ENCODE measurements at places on chromosomes 6 and 20. TPM values are rescaled to one million over a fixed set of nuclear protein-coding genes. Genes with fewer than 3 reads are reported as not detected.
A peak's percentile ranks its signal among the peaks of the same experiment; 100 is the strongest.

- DNase-seq: no peak
Measured at GRCh38 chr6:29216528-29216927, 45.8 kb downstream of the OR2J2 start.

- DNase-seq: peak; percentile 19
Measured at GRCh38 chr20:5863040-5863833, 87.1 kb downstream of the TRMT6 start.

The GNAS-AS1 gene
- total RNA-seq: 1.9 TPM

DNA sequence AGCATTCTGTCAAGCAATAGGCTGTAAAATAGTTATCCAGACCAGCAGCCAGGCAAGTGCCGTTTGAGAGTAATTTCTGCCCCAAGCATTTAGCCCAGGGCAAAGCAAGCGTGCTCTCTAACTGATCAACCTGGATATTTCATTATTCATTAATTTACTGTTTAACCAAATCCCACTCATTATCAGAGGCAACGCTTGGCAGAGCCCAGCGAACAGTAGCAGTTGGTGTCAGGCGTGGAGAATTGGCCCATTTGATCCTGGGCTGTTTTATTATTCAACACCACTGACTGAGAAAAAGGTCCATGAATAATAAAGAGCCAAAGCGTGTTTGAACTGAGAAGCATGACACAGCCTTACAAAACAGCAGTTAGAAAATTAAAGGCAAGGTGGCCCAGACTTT, 35.3 kb downstream of the TFAP2B start:
- no peak for DNase-seq

- peak; percentile 90 for DNase-seq
Measured at GRCh38 chr20:63957004-63957689, 931 bp upstream of the UCKL1 start.

The COL20A1 gene
- 0.09 TPM for total RNA-seq

DNA sequence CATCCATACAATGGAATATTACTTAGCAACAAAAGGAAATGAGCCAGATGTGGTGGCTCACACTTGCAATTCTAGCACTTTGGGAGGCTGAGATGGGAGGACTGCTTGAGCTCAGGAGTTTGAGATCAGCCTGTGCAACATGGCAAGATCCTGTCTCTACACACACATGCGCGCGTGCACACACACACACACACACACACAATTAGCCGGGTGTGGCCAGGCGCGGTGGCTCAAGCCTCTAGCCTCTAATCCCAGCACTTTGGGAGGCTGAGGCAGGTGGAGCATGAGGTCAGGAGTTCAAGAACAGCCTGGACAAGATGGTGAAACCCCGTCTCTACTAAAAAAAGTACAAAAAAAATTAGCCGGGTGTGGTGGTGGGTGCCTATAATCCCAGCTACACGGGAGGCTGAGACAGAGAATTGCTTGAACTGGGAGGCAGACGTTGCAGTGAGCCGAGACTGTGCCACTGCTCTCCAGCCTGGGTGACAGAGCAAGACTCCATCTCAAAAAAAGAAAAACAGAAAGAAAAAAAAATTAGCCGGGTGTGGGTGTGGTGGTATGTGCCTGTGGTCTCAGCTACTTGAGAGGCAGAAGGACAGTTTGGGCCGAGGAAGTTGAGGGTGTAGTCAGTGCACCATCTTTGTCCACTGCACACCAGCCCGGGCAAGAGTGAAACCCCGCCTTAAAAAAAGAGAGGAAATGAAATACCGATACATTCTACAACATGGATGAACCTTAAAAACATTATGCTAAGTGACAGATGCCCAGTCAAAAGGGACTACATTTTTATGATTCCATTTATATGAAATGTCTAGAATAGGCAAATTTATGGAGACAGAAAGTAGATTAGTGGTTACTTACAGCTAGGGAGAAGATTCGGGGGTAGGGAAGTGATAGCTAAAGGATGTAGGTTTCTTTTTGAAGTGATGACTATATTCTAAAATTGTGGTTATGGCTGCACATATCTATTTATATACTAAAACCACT, 52.5 kb downstream of the RBL1 start:
- peak; percentile 45 for DNase-seq

The SLC24A3 gene
- total RNA-seq: not detected

GRCh38 chr6:33875696-33876095, 71.9 kb upstream of the MLN start:
- DNase-seq: no peak

The FAM83C gene
- total RNA-seq: not detected

- DNase-seq: no peak
Measured at GRCh38 chr6:134539865-134540323, 222.0 kb upstream of the SGK1 start.

GRCh38 chr6:82893889-82894652, 171.6 kb downstream of the UBE3D start:
- no peak for DNase-seq

GRCh38 chr6:117465691-117466090, 16.8 kb upstream of the DCBLD1 start:
- DNase-seq: peak; percentile 13

The F13A1 gene
- total RNA-seq: not detected

Measured in activated CD4-positive, alpha-beta T cell treated with anti-CD3 and anti-CD28 coated beads for 36 hours (primary cell).